ENCODE measurements at places on chromosomes 7 and 10. TPM values are rescaled to one million over a fixed set of nuclear protein-coding genes. Genes with fewer than 3 reads are reported as not detected.

DNA sequence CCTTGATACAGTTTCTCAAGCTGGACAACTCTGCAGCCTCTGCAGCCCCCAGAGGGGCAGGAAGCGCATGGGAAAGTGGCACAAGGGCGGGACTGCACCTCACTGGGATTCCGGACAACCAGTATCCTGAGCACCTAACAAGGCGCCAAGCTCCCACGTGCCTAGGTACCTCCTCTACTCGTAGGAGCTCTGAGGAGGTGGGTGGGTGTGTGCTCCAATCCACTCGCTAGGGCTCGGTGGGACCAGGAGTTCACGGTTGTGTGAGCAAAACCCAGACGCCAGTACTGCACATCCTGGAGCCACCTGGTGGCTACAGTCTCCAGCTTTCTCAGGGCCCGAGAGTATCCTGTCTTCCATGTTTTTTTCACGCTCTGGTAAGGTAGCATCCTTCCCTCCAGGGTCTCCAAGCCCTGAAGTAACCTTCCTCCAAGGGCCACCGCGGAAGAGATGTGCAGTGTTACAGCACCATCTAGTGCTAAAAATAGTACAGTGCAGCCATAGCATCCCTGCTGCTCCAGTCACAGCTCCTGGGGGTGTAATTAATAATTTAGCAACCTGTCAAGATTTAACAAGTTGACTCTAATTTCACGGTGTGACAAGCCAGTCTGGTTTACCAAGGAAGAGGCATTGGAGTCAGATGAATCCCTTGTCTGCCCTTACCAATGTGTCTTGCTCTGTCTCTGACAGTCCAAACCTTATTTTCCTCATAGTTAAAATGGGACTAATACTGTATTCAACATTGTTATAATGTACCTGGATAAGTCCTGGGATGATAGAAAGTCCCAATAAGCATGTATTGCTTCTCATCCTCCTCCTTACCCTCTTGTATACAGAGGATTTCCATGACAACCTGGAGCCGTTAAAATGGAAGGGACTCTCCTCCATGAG lies 70.4 kb downstream of the HERPUD2 start:
- DNase-seq: peak; percentile 48

DNA sequence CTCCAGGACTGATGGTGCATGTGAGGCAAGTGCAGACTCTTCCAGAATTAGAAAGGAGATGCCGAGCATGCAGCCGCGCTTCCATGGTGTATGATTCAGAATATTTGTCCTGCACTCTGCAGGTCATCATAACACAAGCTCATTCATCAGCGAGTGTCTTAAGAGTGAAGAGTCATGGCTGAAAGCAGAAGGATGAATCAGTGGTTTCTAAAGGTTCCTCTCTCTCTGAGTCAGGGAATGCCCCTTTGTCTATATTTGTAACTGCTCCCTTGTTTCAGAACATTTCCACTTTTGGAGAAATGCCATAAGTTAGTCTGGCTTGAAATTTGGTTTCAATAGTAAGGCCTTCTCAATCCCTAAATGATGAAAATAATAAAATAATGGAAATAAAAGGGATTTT lies 52.3 kb downstream of the HECW1 start:
- peak; percentile 93 for DNase-seq

Gene PRTFDC1
- 0.30 TPM for total RNA-seq

GRCh38 chr10:3499120-3499519 lies 285.9 kb downstream of the KLF6 start:
- DNase-seq: no peak

Gene LSM8
- total RNA-seq: 56.7 TPM

Gene SH2D4B
- total RNA-seq: not detected

- peak; percentile 24 for DNase-seq
Observed at GRCh38 chr10:72875250-72876055, 18.1 kb upstream of the OIT3 start.

DNA sequence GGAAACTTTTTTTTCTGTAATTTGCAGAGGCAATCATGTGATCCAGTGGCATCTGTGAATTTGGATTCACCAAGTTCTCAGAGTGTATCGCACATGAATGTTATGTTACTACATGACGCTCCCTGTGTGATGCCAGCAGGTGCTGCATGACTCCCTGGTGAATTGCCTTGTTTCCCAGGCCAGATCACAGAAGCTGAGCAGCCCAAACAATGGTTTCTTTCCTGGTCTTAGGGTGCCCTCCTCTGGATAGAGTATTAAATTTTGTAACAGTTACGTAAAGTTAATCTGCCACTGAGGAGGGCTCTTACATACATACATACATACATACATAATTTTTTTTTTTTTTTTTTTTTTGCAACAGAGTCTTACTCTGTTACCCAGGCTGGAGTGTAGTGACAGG lies 3.6 kb downstream of the ZSCAN21 start:
- DNase-seq: peak; percentile 76

GRCh38 chr7:108071551-108071950 lies 58.6 kb downstream of the LAMB4 start:
- no peak for DNase-seq

GRCh38 chr7:118153551-118154177 lies 30.3 kb upstream of the LSM8 start:
- DNase-seq: peak; percentile 6

Gene ENTPD1
- not detected for total RNA-seq
